ENCODE measurements at places on chromosomes 2 and 18. TPM values are rescaled to one million over a fixed set of nuclear protein-coding genes. Genes with fewer than 3 reads are reported as not detected.

RBM44 gene
- total RNA-seq = 1.6 TPM

TMEM169 gene
- total RNA-seq = 1.1 TPM

PLEKHH2 gene
- 57.9 TPM for total RNA-seq

PLEK gene
- 13.2 TPM for total RNA-seq

ALPP gene
- total RNA-seq = not detected

ANKRD53 gene
- total RNA-seq = 0.68 TPM

LBX2 gene
- 0.99 TPM for total RNA-seq

POU3F3 gene
- 0.66 TPM for total RNA-seq

WDR35 gene
- 15.5 TPM for total RNA-seq

SERPINB8 gene
- 7.1 TPM for total RNA-seq

KCNE4 gene
- total RNA-seq = 5.4 TPM

REG1B gene
- total RNA-seq = not detected

MAB21L4 gene
- total RNA-seq = not detected

CFAP221 gene
- not detected for total RNA-seq

ABCG5 gene
- total RNA-seq = not detected

C2orf15 gene
- total RNA-seq = not detected

- no peaks in the 10 kb centered on the region for H3K4me1 ChIP-seq
- no peak overlapping the region for H3K4me3 ChIP-seq
- no peaks in the 10 kb centered on the region for H3K27me3 ChIP-seq
- no peak for DNase-seq
- H3K36me3 ChIP-seq = no peaks in the 10 kb centered on the region
These were observed 25.4 kb upstream of the SPOPL start for GRCh38 chr2:138476186-138476585.

GRCh38 chr2:144995482-144995881 is 475.6 kb upstream of the ZEB2 start:
- H3K4me3 ChIP-seq = no peak overlapping the region
- H3K27ac ChIP-seq = peak overlapping the region; percentile 30
- no peaks in the 10 kb centered on the region for H3K4me1 ChIP-seq
- no peaks in the 10 kb centered on the region for H3K27me3 ChIP-seq

DNA sequence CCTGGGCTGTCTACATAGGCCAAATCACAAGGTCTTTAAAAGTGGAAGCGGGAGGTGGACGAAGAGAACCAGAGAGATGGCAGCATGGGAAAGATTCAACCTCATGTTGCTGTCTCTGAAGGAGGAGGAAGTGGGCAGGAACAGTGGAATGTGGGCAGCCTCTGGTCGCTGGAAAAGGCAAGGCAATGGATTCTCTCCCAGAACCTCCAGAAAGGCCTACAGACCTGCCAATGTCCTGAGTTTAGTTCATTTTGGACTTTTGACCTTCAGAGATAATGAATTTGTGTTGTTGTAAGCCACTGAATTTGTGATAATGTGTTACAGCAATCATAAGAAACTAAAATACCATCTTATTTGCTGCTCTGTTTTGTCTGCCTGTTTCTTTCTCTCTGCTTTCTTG is 122.5 kb downstream of the RNF152 start:
- H3K4me1 ChIP-seq = no peaks in the 10 kb centered on the region
- H3K4me3 ChIP-seq = no peak overlapping the region
- no peak overlapping the region for H3K27ac ChIP-seq

- no peaks in the 10 kb centered on the region for H3K4me1 ChIP-seq
- H3K36me3 ChIP-seq = no peaks in the 10 kb centered on the region
- DNase-seq = no peak
- no peak overlapping the region for H3K27ac ChIP-seq
These were observed 200.6 kb downstream of the CTIF start for GRCh38 chr18:48739266-48740067.

GRCh38 chr18:13070460-13070859 is 79.3 kb downstream of the CEP192 start:
- no peak overlapping the region for H3K4me3 ChIP-seq
- peaks cover 38% of the 10 kb centered on the region for H3K36me3 ChIP-seq
- H3K27me3 ChIP-seq = no peaks in the 10 kb centered on the region
- H3K27ac ChIP-seq = no peak overlapping the region
- DNase-seq = no peak

GRCh38 chr2:74036450-74037195 is 51.9 kb downstream of the TET3 start:
- H3K4me1 ChIP-seq = peaks cover 8% of the 10 kb centered on the region
- H3K27ac ChIP-seq = no peak overlapping the region
- no peaks in the 10 kb centered on the region for H3K36me3 ChIP-seq
- DNase-seq = no peak
- no peak overlapping the region for H3K4me3 ChIP-seq

DNA sequence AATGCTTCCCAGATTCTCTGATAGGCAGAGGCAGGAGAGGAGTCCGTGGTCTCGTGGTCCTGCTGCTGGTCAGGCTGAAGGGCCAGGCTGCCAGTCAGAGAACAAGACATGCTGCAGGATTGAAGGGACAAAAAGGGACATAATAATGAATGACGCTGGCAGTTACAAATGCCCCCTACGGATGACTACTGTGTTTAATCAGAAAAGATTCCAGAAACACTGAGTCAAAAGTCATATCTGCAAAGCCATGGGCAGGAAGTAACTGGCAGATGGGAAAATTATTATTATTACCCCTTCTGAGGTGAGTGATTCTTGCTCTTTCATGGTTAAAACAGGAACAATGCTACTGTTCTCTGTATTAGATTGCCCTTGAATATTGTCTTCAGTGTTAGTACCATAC is 19.0 kb downstream of the LCT start:
- no peak overlapping the region for H3K27ac ChIP-seq
- H3K4me1 ChIP-seq = no peaks in the 10 kb centered on the region
- no peaks in the 10 kb centered on the region for H3K36me3 ChIP-seq
- H3K27me3 ChIP-seq = no peaks in the 10 kb centered on the region

GRCh38 chr2:226656367-226656766 is 143.3 kb downstream of the IRS1 start:
- DNase-seq = no peak
- peaks cover 35% of the 10 kb centered on the region for H3K4me1 ChIP-seq
- H3K4me3 ChIP-seq = no peak overlapping the region
- no peaks in the 10 kb centered on the region for H3K36me3 ChIP-seq
- H3K27ac ChIP-seq = no peak overlapping the region

DNA sequence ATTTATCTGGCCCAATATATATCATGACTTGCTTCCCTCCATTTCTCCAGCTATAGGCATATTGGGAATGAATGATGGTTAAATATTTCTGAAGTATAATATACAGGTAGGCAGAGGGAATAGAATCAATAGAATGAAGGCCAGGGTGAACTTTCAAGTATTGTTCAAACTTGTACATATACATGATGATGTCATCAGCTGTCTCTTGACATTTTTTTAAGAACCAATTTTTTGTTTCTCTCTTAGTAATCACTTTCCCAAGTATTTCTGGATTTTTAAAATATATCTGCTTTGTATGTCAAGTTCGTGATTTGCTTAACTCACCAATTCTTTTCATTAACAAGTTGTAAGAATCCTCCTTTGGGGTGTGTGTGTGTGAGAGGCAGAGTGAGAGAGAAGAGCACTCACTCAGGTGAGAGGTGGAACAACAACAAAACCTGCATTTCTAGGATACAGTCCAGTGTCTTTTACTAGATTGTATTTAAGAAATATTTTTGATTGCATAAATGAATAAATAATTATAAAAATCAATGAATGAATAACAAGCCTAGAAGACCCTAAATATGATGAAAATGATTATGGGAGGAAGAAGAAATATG is 1239.1 kb downstream of the LRP1B start:
- no peak overlapping the region for H3K4me3 ChIP-seq
- H3K27me3 ChIP-seq = no peaks in the 10 kb centered on the region
- DNase-seq = no peak
- no peak overlapping the region for H3K27ac ChIP-seq
- no peaks in the 10 kb centered on the region for H3K4me1 ChIP-seq
- no peaks in the 10 kb centered on the region for H3K36me3 ChIP-seq

DNA sequence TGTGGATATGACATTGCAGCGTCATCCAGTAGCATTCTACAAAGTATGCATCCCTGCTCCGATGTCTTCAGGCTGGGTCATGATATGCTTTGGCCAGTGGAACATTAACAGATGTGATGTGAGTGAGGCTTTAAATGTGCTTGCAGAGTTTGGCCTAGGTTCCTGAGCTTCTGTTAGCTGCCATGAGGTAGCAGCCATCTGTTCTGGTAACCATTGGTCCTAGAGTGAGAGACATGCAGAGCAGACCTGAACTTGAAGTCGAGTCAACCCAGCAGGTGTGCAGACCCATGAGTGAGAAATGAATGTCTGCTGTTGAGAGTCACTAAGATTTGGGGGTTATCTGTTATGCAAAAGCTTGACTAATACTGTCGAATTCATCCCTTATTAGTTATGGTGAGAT is 73.8 kb upstream of the NABP1 start:
- H3K4me1 ChIP-seq = no peaks in the 10 kb centered on the region
- no peaks in the 10 kb centered on the region for H3K27me3 ChIP-seq
- no peak overlapping the region for H3K27ac ChIP-seq
- H3K36me3 ChIP-seq = no peaks in the 10 kb centered on the region
